ENCODE measurements at places on chromosomes 2 and 18. TPM values are rescaled to one million over a fixed set of nuclear protein-coding genes. Genes with fewer than 3 reads are reported as not detected.

DNA sequence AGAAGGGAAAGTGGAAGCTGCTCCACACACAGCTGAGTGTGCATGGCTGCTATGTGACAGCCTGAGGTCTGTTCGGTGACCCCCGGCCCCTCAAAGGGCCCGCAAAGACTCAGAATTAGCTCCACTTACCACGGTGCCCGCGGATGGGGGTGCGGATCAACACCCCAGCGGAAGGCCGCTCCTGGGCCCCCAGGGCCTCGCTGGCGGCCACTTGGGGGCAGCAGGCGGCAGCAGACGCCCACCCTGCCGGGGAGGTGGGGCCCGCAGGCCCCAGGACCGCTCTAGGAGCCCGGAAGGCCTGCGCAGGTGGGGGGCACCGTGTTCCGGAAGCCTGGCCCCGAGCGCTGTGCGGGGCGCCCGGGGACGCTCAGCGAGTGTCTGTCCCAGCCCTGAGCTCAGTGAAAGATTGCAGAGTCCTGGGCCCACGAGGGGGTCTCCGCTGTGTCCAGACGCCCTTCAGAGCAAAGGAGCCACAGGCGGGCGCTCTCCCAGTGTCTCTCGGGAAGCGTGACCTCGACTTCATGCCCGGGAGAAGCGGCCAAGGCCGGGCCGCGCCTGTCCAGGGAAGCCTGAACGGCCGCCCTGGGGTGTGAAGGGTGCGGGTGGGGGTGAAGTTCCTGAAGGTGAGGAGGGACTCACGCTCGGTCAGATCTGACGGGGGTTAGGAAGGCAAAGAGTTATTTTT is 118.7 kb downstream of the VAPA start:
- no peak for DNase-seq

GRCh38 chr2:127675331-127676261 is at the start of gene LIMS2:
Gene LIMS2 (minus strand): TSS chr2:127675530. CDS start chr2:127675024, 506 bp downstream.
- DNase-seq: no peak

DNA sequence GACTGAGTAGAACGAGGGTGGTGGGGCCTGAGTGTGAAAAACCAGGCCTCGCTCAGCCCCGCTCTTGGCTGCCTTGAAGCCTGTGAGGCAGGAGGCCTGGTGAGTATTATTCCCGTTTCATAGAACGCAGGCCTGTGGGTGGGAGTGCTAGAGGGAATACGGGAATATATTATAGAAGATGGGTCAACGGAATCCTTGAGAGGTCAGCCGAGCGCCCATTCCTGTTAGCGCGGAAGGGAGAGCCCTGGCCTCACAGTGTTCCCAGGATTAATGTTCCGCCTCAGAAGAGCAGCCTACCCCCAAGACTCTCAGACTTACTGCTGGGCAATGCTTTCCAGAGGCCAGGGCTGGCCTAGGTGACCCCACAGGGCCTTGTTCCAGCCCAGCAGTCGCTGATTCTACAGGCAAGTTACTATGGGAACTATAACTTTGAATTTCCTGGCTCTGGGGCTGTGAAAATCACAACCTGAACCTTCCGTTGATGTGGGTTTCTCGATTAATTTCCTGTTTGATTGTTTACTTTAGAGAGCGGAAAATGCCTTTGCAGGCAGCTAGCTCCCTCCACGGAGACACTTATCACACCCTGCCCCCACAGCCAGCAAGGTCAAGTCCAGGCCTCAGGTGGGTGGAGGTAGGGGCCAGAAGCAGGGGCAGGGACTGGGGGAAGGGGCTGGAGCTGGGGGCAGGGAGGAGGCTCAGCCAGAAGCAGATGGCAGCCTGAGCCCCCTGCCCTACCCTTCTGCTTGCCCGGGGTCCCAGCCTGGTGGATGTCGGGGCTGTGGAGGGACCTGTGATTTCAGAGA is 108.3 kb downstream of the SMAD7 start:
- no peak for DNase-seq

- DNase-seq: no peak
Measured at GRCh38 chr18:54052732-54053429, 171.6 kb downstream of the MBD2 start.

The MC2R gene
- total RNA-seq: not detected

GRCh38 chr2:30601375-30601774 is 154.3 kb downstream of the LCLAT1 start:
- no peak for DNase-seq

The GRHL1 gene
- total RNA-seq: 1.3 TPM

DNA sequence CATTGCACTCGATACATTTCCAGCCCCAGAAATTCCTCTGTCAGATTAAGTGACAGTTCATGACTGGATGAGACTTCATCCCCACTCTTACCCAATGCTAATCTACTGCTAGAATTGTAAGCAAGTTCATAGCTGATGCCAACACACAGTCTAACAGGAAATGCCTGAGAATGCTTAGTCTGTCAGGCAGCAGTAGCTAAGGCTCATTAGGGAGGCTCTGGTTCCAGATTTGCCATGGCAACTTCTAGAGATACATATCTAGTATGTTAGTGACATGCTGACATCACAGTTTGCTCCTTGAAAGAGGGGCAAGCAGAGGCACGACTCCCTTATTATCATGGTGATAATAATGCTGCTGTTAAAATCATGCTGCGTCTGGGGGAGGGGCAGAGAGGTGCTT is 198.4 kb downstream of the RBM43 start:
- DNase-seq: no peak

DNA sequence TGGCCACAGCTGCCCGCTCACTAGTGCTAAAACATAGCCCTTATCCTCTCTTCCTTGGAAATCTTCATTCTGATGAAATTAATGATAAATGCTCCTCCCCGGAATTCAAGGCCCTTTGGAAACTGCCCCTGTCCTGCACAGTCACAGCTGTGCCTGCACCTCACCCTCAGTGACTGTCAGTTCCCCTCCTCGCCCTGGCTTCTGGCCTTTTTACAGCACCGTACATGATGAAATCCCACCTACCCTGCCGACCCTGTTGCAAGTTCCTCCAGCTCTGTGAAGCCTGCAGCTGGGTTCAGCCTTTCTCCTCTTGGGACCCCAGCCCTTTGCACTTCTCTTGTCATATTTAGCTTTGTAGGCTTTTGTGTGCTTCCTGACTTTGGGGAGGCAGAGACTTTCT is 48.4 kb downstream of the DCDC2C start:
- no peak for DNase-seq

DNA sequence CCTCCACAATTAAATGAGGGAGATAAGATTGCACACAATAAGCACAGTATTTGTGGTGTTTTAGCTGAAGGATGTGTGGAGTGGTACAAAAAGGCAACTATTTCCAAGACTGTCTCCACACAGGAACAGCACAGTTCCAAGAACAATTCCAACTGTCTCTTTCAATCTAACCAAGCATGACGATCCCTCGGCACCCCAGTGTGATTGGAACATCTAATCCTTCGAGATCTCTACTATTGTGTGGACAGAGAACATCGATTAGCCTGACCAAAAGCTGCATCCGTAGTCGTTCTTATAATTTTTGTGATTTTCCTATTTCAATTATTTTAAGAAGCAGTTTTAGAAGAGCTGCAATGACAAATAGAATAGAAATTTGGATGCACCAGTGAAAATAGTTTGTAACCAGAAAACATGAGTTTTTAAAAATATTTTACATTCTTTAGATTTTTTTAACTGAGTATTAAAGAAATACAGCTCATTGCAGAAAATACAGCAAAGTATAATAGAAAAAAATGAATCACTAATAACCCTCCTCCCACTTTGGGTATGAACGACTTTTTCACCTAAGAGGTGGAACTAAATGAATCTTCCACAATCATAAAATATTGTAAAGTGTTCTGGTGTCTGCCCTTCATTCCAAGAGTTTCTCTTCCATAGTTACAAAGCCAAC is 76.4 kb upstream of the CABLES1 start:
- DNase-seq: no peak

DNA sequence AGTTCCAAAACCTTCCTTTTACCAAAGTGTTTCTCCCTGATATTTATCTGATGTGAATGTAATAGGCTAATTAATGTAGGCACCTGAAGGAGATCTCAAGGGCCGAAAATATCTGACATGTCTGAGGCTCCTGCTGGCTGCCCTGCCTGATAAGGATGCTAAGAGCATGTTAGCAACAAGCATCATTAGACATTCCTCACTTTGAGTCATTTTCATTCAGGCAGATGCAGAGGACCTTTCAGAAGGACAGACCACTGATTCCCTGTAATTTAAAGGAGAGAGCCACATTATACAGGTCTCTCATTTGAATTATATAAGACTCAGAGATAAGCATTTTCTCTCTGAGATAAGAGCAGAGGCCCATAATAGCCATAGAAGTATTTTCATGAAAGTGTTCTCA is 222.4 kb upstream of the NCKAP5 start:
- DNase-seq: no peak

GRCh38 chr18:32252141-32252860 is 62.5 kb downstream of the MEP1B start:
- DNase-seq: no peak

GRCh38 chr2:143505542-143505941 is 376.3 kb downstream of the ARHGAP15 start:
- DNase-seq: peak; percentile 23

DNA sequence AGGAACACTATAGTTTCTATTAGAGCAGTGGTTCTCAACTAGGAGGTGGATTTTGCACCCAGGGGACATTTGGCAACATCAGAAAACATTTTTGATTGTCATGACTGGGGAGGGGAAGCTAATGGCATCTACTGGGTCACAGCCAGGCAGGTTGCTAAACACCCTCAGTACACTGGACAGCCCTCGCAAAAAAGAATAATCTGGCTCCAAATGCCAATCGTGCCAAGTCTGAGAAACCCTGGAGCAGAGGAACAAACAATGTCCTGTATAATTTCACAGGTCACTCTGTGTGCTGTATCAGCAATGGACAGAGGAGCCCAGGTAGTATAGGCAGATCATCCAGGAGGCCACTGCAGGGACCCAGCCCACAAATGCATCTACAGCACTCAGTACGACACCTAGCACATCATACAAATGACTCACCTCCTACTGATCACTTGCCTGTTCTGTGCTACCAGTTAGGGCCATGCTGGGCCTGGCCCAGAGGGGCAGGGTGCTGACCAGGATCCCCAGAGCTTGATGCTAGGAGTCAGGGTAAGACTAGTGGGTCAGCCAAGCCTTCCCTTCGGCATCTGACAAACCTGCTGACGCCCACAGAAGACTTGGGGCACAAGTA is 37.6 kb downstream of the SFXN5 start:
- DNase-seq: no peak

The ADCYAP1 gene
- not detected for total RNA-seq

- no peak for DNase-seq
Measured at GRCh38 chr2:177547122-177547521, 154.5 kb downstream of the AGPS start.

The KIAA2012 gene
- total RNA-seq: 0.89 TPM

DNA sequence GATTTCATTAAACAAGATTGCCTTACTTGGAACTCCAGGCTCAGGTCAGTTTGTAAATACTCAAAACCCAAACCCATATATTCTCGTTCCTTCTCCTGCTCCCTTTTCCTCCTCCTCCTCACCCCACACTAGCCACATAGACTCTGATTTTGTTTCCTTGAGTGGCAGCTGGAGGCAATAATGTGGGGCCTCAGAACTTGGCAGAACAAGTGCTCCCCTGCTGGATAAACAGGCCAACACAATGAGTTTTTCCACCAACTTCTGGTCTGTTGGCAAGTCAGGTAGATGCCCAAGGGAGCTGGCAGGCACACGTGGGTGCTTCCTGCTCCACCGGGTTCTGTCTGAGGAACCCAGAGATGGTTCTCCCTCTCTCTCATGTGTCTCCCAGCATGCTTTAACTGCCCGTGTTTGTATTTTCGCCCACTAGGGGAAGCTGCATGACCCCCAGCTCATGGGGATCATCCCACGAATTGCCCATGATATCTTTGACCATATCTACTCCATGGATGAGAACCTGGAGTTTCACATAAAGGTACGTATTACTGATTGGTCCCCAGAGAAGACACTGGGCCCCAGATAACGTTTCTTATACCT is 61.9 kb downstream of the KIF5C start:
- DNase-seq: peak; percentile 45

The ANKRD23 gene
- total RNA-seq: 9.8 TPM

The CXCR1 gene
- not detected for total RNA-seq

- DNase-seq: peak; percentile 93
Measured at GRCh38 chr2:234571620-234572407, 74.9 kb upstream of the ARL4C start.

The PLCL1 gene
- not detected for total RNA-seq

- DNase-seq: no peak
Measured at GRCh38 chr2:41935002-41935401, 112.8 kb upstream of the PKDCC start.

The MEP1B gene
- not detected for total RNA-seq

The CMPK2 gene
- total RNA-seq: 26.6 TPM

- DNase-seq: no peak
Measured at GRCh38 chr2:40034801-40035200, 255.7 kb upstream of the THUMPD2 start.

GRCh38 chr2:165499131-165499530 is 29.6 kb downstream of the CSRNP3 start:
- DNase-seq: no peak

The MYL1 gene
- not detected for total RNA-seq

- no peak for DNase-seq
Measured at GRCh38 chr2:237888389-237888788, 29.0 kb downstream of the RAMP1 start.

DNA sequence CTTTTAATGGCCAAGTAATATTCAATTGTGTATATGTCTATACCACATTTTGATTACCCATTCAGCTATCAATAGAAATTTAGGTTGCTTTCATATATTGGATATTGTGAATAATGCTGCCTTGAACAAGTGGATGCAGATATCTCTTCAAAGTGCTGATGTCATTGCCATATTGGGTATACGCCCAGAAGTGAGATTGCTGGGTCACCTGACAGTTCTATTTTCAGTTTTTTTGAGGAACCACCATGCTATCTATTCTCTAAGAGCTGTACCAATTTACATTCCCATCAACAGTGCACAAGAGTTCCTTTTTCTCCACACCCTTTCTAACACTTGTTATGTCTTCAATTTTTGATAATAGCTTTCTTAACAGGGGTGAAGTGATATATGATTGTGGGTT is 306.9 kb downstream of the ZNF516 start:
- DNase-seq: no peak

DNA sequence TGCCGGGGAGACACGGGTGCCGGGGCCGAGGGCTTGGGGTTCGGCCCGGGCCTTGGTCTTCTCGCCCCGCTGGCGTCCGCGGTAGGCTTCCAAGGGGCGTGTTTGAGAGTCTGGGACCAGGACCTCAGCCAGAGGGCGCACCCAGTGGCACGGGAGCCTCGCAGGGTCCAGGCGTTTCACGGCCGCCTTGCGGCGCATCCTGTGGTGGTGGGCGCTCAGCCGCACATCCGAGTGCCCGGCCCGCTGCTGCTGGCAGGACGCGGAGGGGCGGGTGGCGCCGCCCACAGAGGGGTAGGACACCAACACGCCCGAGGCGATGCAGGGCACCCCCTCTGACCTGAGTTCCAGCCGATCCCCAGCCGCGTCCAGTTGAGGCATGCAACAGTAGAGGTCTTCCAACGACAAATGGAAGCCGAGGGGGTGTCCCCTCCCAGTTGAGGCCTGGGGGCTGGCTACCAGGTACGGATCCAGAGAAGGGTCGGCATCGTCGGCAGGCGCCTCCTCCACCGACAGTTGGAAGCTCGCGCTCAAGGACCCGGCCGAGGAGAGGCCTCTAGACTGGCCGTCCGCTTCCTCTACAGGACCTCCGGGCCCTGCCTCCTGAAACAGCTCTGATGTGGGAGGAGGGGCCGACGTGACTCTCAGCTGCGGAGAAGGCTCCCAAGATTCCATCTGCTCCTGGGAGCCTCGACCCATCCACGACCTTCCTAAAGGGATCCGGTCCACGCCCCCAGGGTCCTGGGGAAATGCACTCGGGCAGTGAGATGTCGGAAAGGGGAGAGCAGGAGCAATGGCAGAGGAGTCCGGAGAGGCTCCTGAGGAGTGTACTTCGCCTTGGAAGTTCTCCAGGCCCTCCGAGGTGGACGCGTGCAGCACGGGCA is 6.3 kb downstream of the C2orf81 start:
- no peak for DNase-seq

Data from Karpas-422 (cell line).